ENCODE measurements at places on chromosomes 1 and 21.

- DNase-seq, result no peak
These were observed 141.0 kb downstream of the PBX1 start for GRCh38 chr1:164699815-164700491.

DNA sequence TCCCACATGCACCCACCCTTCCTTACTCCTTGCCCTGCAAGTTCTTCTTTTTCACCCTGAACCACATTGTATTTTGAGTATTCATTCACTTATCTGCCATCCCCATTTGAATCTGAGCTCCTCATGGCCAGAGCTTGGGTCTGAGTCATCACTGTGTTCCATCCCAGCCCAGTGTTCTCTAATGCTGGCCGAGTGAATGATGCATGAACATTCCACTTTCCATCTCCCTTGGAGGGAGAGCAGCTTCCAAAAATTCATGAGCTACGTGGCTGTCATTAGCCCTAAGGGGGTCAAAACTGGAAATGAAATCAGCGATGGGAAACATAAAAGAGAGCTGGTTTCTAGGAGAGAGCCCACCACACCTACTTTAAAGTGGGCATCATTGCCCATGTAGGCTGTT is 187.0 kb upstream of the USP24 start:
- peak; percentile 48 for DNase-seq

- no peak for DNase-seq
These were observed 207.9 kb downstream of the TPR start for GRCh38 chr1:186167096-186167668.

DNA sequence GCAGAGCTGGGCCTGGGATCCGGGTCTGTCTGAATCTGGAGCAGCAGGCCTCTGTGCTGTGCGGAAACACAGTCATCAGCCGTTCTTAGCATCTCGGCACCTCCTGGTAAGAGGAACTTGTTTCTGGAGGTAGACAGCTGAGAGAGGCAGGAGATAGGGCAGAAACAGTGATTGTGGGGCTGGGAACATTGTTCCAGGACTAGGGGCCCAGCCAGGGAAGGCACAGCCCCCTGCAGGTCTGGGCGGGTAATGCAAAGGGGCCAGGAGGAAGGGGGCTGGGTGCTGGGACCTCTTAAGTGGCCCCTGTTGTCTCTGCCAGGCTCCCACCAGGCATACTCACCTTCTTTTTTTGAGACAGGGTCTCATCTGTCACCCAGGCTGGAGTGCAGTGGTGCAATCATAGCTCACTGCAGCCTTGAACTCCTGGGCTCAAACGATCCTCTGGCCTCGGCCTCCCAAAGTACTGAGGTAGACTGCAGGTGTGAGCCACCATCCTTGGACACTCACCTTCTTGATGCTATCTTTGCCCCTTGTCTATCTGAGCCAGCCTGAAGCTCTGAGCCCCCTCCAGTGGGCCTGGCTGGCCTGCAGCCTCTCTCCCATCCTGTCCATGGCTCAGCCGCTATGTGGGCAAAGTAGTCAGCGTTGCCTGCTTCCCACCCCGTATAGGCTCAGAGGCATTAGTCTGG is 134.3 kb upstream of the ZBTB40 start:
- no peak for DNase-seq
